ENCODE measurements at places on chromosomes 3 and 15.

DNA sequence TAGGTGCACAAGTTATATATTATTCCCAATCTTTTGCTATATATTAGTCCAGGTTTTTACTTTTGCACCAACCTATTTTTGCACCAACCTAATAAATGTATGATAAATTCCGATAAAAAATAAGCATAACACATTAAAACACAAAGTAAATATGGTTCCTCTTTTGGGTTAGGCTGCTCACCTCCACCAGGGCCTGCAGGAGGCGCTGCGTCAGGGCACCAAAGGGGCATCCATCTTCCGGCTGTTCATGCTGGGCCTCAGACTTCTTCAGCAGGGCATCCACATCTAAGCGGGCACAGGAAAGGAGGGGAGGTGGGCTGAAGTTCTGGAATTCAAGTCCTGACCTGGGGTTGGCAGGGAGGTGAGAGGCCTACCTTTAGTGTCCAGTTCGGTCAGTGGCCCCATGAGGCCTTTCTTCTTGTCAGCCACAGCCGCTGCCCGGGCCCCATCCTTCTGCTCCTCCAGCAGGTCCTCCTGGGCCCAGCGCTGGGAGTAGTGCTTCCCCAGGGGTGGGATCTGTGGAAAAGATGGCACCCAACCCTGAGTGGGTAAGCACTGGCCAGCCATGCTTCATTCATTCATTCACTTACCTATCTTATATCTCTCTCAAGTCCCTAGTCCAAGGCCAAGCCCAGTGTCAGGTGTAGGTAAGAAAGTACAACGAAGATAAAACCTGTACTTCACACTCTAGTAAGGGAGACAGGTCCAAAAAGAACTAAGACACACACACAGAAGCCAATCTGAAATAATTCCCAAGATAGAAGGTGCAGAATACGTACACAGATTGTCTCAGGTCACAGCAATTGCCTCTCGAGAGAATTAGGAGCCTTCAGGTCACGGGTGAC lies 5.2 kb downstream of the TADA3 start:
- DNase-seq: no peak

DNA sequence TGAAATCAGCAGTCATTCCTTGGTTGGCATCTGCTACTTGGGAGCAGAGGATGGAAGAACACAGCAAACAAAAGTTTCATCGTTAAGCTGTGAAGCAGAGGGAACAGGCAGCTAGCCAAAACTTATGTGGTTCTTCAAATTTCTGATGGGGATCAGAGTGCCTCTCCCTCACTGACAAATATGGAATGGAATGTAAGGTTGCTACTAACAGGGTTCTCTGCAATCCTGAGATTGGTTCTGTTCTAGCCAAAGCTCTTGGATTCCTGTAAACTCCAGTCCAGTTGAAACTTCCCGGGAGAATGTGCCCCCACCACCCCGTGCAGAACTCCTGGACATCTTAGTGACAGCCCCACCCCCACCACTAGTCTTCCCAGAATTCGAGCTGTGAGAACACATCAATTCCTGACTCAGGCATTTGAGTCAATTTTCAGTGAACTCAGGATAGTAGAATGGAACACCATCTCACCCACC lies 55.9 kb upstream of the PHLDB2 start:
- peak; percentile 91 for DNase-seq

DNA sequence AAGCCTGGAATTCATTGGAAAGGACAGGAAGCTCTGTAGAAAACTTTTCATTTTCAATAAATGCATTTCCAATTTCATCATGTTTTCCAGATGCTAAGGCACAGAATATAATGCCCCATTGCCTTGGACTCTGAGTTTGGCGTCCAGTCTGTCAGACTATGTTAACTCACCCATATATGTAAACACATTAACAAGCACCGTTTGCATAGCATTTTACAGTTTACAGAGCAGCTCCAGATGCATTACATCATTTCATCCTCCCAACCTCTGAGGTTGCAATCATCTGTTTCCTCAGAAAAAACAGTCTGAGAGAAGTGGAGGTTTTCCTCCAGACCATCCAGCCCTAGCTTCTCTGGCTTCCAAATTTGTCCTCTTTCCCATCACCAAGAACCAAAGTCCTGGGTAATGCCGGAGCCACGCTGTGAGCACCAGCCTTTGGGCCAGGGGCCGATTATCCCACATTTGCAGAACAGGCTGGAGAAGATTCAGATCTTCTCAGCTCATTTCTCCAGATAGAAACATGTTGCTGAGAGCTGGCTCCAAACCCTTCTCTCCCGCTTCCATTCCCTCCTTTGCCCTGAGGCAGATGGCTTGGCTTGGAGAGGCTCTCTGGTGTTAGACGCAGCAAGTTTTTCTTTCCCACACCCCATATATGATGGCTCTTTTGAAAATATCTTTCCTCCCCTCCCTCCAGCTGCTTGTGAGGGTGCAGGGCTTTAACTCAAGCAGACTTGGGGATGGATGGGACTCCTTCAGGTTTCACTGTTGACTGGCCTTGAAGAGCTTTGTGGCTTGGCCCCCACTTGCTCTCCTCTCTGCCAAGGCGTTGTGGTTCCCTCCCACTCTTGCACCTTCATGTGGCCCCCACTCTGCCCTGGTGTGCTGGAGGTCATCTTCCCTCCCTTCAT lies 26.0 kb downstream of the CYP19A1 start:
- DNase-seq: no peak

DNA sequence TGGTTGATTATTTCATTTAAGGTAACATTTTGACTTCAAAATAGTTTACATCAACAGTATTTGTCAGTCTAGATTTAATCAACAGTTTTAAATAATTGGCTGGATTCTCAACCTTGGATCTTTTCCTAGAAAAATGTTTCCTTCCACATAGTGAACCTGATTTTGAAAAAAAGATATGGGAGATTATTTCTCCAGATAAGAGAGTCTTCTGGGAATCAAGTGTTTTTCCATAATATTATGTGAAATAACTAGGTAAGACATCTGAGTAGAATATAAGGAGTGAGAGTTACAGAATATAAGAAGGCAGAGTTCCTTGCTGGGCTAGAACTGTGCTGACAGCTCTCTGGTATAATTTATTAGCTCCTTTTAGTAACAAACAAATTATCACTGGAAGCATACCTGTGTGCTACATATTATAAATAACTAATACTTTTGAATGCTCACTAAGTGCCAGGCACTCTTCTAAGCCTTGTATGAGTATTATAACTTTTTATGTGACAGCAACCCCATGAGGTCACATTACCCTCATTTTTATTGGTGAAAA lies 18.8 kb upstream of the TNFSF10 start:
- DNase-seq: no peak

DNA sequence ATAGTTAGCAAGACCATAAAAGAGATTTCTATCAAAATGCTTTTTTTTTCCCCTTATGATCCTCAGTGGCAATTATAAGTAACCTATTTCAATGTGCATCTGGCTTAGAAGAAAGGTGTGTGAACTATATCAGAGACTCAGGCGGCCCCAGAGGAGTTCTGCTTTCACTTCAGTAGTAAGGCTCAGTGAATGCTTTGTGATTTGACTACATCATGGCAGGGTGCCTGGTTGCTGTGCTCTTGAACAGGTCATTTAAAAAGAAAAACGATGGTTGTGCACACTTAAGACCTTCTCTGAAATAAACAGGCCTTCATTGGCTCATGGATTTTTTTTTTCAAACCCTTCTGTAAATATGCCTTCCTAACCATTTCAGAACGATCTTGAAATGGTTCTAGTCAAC lies 400.4 kb upstream of the RARB start:
- no peak for DNase-seq

DNA sequence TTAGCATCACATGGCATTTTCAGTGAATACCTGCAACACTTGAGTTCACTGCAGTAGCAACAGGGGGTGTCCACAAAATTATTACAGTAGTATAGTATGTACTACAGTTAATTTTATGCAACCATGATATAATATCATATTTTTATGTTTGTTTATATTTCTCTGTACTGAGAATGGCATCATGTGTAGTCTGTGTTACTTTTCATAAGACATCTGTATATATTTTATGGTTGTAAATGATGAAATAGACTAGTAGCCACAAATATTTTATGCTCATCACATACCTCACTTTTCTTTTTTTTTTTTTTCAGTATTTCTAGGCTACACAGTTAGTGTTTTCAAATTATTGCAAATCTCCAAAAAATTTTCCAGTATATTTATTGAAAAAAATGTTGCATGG lies 22.4 kb downstream of the PHLDB2 start:
- no peak for DNase-seq

DNA sequence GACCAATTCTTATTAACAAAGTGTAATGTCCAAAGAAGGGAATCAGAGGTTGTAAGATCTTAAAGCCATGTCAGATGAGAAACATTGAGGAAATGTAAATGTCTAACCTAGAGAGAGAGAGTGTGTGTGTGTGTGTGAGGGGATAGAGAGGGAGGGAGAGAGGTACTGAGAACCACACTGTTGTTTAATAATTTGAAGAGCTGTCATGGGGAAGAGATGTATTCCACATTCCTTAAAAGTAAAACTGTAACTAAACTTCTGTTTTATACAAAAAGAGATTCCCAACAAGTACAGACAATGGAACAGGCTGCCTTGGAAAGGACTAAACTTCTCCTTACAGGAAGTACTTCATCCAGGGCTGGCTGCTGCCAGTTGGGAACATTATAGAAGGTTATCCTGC lies 68.9 kb upstream of the BOC start:
- DNase-seq: no peak

Data from suprapubic skin (tissue), 4 donors.